ENCODE measurements at places on chromosomes 3 and 15. TPM values are rescaled to one million over a fixed set of nuclear protein-coding genes. Genes with fewer than 3 reads are reported as not detected.

The EBLN2 gene
- total RNA-seq, result 11.1 TPM

The PRRT3 gene
- total RNA-seq, result 4.1 TPM

The SYNPR gene
- 56.5 TPM for total RNA-seq

GRCh38 chr3:82044930-82045705, 283.7 kb upstream of the GBE1 start:
- DNase-seq, result no peak

GRCh38 chr15:68421798-68422402, 10.1 kb downstream of the ITGA11 start:
- no peak for DNase-seq

- DNase-seq, result no peak
Measured at GRCh38 chr3:57654267-57654666, 38.6 kb downstream of the DENND6A start.

GRCh38 chr3:71585887-71586809, 2.6 kb upstream of the FOXP1 start:
- no peak for DNase-seq

DNA sequence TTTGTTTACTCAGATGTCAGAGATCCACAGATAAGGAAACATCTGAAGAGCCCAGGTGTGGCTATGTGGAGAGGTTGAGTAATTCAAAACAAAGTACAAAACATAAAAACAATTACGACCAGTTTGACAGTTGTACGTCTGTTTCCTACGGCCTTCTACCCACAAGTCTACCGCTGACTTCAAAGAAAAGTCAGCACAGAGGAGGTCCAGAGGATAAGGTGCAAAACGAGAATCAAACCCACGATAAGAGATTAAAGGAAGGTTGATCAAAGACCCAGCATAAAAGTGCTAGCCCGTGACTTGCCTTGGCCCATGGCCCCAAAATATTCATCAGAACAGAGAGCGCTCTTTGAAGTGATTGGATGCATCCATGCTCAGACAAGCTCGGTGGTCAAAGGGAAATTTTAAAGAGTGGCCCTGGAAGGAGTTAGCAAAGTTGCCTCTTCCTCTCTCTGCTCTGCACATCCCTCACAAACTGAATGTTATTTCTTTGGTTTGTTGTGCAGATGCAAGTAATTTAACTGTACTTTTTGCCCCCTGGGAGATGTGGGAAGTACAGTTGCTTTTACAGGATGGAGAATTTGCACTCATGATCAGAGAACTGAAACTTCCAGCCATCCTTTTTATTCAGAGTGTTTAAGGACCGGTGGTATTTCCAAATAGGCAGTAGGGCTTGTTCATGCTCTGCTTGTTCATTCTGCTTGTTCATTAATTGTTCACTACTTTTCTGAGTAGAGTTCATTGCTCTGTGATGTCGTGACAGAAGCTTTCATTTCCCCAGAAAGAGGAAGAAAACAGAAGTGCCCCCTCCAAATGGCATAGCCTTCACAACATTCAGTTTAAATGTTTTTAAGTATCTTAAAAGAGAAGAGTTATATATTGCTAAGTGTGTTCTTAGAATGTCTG, 31.1 kb downstream of the MME start:
- no peak for DNase-seq

DNA sequence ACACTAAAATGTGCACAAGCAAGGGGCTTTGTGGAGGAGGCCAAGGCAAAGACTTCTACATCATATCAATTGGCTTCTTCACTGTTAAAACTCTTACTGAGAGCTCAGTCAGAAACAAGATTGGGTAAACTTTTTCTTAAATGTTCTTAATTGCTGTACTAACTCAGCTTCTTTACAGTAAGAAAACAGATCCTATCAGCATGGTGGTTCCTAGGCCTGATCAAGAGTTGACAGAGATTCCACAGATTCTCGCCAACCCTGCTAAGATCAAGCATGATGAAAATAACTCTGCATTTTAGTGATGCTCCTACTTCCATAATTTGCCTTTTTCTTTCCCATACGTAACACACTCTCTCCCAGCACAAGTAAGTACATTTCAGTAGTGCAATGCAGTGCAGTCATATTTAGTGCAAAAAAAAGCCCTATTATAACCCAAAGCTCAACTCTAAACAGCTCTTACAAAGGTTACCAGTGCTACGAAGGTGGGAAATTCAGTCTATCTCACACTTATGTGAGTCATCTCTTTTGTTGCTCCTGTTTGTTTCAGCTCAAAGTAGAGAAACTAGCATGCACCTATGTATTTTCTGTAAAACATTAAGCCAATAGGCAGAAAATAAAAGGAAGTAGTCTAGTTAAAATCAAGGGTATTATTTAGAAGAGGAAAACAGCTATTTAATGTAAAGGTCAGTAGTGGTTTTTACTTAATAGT, 29.9 kb downstream of the TIGIT start:
- DNase-seq, result no peak

DNA sequence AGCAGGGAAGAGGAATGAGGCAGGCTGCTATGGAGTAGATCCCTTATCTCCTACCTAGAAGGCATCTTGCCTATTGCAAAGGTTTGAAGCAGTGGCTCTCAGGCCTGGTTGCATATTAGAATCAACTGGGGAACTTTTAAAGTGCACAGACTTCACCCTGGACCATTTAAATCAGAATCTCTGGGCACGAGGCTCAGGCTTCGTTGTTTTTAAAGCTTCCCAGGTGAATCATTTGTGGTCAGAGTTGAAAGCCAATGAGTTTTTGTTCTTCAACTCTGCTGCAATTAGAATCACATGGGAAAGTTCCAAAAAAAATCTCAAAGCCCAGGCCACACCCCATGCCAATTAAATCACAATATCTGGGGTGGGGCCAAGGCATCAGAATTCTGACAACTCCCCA, 773.1 kb downstream of the AGBL1 start:
- no peak for DNase-seq

DNA sequence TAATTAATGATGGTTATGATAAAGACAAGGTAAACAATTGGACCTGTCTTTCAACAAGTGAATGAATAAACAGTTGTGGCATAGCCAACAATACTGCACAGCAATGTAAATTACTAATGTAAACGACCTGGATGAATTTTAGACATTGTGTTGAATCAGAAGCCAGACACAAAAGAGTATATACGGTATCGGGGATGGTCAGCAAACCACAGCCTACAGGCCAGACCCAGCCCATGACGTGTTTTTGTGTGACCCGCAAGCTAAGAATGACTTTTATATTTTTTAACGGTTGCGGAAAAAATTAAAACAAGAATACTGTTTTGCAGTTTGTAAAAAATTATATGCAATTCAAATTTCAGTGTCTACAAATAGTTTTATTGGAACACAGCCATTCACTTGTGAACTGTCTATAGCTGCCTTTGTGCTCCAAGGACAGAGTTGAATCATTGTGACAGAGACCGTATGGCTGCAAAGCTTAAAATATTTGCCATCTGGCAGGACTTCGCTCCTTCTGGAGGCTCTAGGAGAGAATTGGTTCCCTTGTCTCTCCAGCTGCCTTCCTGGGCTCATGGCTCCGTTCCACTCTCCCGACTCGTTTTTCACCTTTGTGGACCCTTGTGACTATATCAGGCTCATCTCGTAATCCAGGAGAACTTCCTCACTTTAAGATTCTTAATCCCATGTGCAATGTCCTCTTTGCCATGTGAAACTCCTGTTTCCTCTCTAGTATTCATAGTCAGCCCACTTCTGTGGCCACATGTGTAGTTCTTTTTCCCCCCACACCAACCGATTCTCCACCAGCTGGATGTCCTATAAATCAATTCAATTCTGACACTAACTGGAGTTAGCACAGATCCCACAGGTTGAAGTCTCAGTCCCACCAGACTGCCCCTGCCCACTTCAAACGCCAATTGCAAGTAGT, 72.7 kb downstream of the CMTM8 start:
- DNase-seq, result peak; percentile 9

DNA sequence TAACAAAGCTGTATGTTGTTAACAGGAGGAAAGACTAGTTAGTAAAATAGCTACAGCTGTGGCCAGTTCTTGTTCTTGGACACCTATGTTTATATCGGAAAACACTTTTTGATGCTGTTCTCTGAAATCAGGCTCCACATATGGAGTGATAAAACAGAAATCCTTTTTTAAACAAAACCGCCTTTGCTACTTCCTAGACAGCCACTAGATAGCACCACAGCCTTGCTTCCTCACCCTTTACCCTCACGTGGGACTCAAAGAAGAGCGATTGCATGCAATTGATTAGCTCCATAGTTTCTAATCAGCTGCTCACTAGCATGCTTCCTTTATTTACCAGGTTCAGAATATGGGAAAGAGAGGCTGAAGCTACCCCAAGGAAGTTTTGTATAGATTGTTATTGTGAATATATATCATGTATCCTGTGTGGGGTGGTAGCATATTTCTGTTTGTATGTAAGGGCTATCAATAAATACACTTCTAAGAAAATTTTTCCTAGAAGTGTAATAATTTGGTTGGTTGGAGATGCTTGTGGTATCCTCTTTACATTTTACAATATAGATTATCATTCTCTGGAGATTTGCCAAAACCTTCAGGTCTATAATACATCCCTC, 4.3 kb upstream of the MTFMT start:
- DNase-seq, result no peak

- peak; percentile 56 for DNase-seq
Measured at GRCh38 chr3:101849714-101850245, 466 bp downstream of the NFKBIZ start.

Measured in occipital lobe (tissue), 3 donors.